ENCODE measurements at places on chromosomes 4 and X.

DNA sequence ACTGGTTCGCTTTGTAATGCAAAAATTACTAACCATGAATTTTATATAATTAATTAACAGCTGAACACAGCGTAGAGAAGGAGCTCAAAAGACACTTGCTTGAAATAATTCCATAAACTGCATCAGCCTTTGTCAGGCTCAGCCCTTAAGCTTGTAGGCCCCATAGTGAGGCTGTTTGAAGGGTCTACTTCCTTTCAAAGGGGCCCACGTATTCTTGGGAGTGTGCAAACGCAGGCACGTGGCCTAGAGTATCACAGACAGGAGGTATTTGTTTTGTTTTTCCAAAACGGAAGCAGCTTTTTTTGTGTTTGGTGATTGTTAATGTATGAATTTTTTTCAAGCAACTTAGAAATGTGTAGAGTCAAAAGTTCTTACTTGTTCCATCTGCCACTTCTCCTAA, 25.6 kb upstream of the EGF start:
- DNase-seq, result no peak

DNA sequence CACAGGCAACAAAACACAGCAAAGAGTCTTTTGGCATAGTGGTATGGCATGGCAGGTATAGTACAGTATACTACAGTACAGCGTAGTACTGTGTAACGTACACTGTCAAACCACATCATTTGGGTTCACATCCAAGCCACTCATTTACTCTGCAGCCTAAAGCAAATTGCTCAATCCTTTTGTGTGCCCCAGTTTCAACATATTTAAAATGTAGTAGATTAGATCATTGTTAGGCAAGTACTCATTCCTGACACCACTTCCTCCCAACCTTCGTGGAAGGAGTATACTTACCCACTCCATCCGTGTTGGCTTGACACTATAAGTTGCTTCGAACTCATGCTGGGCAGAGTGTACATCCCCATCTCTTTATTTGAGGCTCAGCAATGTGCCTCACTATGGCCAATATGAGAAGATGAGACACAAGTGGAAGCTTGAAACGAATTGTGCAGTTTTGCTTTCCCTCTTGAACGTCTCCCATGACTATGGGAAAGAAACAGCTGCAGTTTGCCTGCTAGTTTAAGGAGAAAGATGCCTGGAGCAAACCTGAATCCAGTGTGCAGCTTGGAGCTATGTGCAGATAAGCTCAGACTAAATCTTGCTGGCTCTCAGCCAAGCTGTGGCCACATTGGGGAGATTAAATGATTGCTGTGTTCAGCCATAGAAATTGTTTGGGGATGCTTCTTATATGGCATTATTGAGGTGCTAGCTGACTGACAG, 85.7 kb upstream of the TBL1X start:
- no peak for DNase-seq

GRCh38 chr4:76780781-76781697, 116.9 kb downstream of the SOWAHB start:
- no peak for DNase-seq

- no peak for DNase-seq
Measured at GRCh38 chrX:20477219-20477618, 210.5 kb upstream of the RPS6KA3 start.

DNA sequence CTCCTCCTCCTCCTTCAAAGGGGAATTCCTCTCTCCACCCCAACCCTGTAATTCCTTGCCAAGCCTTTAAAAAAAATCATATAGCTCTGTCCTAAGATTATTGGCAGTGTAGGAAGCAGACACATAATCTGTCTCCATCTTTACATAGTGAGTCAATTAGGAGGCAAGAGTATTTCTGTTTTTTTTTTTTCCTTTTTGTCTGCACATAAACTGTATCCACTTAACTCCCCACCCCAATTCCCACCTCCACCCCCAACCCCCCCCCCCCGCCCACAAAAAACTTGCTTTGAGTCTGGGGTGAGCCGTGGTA, 182.5 kb downstream of the RASL11B start:
- DNase-seq, result no peak

- DNase-seq, result no peak
Measured at GRCh38 chrX:41733939-41734338, 10.0 kb downstream of the GPR82 start.

GRCh38 chr4:3387154-3387942, 54.4 kb upstream of the HGFAC start:
- DNase-seq, result no peak

DNA sequence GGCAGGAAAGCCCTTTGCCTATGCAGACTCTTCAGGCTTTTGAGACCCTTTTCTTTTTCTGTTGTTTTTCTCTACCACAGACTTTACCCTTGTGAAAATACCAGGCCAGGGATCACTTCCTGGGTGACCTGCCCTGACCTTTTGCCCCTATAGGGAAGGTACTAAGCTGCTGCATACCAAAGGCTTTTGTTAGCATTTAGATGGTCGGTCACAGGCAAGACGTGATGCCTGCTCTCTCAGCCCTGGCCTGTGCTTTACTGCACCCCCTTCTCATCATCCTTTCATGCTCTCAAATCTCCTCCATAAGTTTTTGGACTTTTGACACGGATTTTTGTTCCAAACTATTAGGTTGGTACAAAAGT, 98.2 kb downstream of the ARHGAP10 start:
- no peak for DNase-seq

DNA sequence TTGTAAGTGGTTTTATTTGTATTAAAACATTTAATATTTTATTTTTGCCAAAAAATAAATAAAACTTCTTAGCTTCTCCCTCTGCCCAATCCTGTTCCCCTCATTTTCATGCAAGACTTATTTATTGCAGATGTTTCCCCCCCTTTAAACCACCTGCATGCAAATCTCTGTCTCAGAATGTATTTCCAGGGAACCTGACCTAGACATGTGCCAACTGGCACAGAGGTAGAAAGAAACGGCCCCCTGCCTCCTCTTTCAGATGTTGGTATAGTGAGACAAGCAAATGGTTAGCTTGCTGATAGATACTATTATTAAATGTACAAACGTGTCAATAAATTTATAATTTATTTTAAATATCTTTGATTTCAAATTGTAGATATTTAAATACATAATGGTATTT, 47.1 kb downstream of the KLF3 start:
- DNase-seq, result no peak

DNA sequence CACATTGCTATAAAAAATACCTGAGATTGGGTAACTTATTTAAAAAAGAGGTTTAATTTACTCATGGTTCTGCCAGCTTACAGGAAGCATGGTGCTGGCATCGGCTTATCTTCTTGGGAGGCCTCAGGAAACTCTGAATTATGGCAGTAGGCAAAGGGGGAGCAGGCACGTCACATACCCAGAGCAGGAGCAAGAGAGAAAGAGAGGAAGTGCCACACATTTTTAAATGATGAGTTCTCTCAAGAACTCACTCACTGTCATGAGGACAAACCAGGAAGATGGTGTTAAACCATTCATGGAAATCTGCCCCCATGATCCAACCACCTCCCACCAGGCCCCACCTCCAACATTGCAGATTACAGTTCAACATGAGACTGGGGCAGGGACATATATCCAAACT, 10.0 kb upstream of the AFF1 start:
- DNase-seq, result peak; percentile 42

GRCh38 chrX:41389311-41389888, 55.4 kb downstream of the DDX3X start:
- peak; percentile 78 for DNase-seq

DNA sequence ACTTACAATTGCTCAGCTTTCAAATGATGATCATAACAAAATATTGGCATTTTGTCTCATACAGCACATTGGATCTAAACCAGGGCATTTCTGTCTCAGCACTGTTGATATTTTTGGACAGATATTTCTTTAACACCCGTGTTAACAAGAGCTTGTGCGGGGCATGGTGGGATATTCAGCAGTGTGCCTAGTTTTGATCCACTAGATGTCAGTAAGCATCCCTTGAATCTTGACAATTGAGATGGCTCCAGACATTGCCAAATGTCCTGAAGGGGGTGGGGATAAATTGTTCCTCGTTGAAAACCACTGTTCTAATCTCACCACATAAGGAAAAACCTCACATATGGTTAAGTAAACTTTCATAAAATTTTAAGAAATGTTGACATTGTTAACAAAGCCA, 806.3 kb downstream of the STIM2 start:
- DNase-seq, result no peak

GRCh38 chrX:120000490-120001246, 57.1 kb upstream of the NKAP start:
- no peak for DNase-seq

DNA sequence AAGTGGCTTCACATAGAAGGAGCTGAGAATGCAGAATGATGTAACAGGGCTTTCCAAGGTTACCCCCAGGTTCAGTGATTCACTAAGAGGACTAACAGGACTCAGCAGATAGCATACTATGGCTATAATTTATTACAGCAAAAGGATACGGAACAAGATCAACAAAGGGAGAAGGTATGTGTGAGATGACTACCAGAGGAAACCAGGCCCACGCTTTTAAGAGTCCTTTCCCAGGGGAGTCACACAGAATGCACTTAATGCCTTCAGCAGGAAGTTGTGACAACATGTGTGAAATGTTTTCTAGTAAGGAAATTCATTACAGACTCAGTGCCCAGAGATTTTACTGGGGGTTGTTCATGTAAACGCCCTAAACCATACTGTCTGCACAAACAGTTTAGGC, 373.6 kb upstream of the MAGEB2 start:
- no peak for DNase-seq

DNA sequence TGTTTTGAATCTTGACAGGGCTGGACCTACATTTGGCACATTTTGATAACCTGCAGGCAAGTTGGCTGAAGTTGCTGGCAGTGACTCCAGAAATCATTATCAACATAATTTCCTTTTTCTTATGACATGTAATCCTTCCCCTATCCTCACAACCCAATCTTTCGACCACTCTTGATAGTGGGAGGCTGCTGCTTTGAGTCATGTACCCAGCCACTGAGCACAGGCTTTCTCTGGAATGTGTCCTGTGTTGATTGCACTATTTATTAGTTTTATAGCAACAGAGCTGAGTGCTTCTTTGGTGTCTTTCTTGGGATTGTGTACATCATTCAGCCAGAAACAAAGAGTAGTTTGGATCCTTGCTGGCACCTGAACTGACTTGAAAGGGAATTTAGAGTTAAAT, 183.1 kb upstream of the LEF1 start:
- DNase-seq, result no peak

GRCh38 chr4:134278675-134279074, 77.1 kb upstream of the PABPC4L start:
- DNase-seq, result no peak

Data from adrenal gland (tissue), 19 donors.